ENCODE measurements at places on chromosomes 4 and X.

DNA sequence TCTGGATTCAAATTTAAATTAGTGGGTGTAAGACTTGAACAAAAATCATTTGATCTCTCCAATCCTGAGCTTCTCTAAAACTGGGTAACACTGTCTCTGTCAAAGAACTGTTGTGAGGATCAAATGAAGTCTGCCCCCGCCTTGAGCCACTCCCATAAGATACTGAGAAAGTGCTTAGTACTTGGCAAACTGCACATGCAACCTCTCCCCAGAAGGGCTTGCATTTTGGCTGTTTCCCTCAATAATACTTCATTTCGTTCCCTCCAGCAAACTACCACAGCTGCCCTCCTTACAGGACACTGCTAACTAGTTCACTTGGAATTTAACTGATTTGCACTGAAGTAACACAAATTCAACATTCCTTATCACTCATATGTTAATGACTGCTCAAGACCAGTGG is 79.8 kb downstream of the APBB2 start:
- DNase-seq = no peak

- no peak for DNase-seq
Observed at GRCh38 chr4:13830449-13830848, 202.9 kb upstream of the BOD1L1 start.

GRCh38 chr4:158172261-158173258 is at the start of gene GASK1B:
TSS of gene GASK1B (minus strand) at chr4:158173025. CDS start at chr4:158171375, 1,650 bp downstream.
- DNase-seq = no peak

- DNase-seq = no peak
Observed at GRCh38 chr4:75338352-75338880, 175.8 kb downstream of the RCHY1 start.

GRCh38 chrX:122940199-122940598 is 243.9 kb upstream of the GRIA3 start:
- DNase-seq = no peak

DNA sequence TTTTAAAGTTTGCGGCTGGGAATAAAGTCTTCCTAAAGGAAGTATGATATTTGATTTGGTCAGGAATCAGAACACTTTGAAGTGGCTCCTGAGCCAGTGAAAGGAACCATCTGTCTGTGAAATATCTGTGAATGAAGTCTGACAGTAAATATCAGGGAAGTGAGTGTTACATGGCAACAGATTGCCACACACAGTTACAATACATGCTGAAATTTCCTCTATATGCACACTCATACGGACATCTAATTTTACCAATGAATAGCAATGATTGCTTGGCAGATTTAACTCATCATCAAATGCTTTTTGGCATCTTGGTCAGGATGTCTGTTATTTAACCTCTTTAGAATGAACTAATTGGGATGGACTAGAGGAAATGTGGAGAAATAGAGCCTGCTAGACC is 1023.8 kb downstream of the FAT4 start:
- no peak for DNase-seq

DNA sequence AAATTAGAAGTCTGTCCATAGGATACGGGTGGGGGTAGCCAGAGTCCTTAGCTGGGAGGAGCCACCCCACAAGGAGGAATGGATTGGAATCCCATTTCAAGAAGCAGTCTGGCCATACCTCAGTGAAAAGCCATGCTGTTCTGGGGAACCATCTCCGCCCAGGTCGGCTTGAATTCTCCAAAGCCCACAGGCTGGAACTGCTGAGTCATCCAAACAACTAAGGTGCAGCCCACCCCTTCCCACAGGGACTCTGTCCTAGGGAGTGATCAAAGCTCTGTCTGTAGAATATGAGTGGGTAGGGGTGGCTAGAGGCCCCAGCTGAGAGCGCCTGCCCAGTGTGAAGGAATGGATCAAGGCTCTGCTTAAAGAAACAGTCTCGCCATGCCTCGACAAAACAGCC is 38.8 kb downstream of the ZXDA start:
- no peak for DNase-seq

GRCh38 chrX:53116101-53116500 is 22.2 kb downstream of the KANTR start:
- DNase-seq = no peak

GRCh38 chrX:2135421-2135820 is 365.4 kb downstream of the DHRSX start:
- DNase-seq = no peak

Measured in T follicular helper cell (primary cell).